ENCODE measurements at places on chromosomes 5 and 9.

DNA sequence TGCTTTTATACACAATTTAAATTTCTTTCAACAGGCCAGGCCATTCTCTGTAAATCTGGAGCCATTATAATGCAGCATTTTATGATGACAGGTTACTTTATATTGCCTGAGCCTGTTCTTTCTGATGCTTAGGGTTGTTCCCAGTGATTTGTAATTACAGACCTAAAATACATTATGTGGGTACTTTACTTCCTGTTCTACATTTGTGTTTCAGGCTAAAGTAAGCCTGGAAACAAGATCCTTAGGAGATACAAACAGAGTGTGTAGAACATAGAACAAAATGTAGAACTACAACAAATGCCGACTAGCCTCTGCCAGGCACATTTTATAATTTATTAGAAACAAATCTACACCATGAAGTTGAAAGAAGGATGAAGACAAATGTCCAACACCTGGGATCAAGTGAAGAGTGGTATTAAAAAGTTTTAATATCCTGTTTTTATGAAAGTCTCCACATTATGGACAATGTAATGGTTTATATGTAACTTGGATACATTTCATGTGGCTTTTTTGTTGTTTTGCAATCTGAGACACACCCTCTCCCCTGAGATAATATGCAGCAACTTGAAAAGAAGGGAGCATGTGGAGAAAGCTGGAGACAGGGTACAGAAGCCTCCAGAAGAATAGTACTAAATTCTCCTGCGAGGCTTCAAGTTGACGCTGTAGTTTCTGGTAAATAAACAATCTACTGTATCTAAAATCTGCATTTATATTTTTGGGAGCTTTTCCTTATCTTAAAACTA, 46.9 kb downstream of the VCAN start:
- DNase-seq = no peak

DNA sequence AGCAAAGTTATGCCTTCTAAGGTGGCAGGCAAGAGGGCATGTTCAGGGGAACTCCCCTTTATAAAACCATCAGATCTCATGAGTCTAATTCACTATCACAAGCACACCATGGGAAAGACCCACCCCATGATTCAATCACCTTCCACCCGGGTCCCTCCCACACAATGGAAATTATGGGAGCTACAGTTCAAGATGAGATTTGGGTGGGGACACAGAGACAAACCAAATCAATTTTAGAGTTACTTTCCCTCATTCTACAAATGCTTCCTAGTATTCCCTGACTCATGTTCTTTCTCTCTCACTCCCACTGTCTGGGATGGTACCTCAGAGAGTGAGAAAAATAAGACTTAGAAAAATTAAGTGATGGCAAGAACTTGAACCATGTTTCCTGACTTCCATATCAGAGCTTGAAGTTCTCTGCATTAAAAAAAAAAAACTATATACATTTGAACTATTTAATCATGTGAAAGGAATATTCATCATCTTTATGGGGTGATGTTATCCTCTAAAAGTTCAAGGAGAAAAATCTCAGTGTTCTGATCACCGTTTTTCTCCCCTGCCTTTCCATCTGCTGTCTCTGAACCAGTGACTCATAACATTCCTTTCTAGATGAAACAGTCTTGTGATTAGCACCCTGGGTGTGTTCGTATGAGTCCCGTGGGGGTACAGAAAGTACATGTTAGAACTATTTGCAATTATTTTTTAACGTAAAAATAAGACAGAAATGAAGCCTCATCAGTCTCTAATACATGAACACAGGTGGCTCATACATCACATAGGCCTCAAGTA, 282.9 kb downstream of the SLF1 start:
- no peak for DNase-seq

- DNase-seq = no peak
Observed at GRCh38 chr5:173760461-173761177, 127.5 kb upstream of the CPEB4 start.

- no peak for DNase-seq
Observed at GRCh38 chr9:83927591-83927990, 6.4 kb upstream of the KIF27 start.

DNA sequence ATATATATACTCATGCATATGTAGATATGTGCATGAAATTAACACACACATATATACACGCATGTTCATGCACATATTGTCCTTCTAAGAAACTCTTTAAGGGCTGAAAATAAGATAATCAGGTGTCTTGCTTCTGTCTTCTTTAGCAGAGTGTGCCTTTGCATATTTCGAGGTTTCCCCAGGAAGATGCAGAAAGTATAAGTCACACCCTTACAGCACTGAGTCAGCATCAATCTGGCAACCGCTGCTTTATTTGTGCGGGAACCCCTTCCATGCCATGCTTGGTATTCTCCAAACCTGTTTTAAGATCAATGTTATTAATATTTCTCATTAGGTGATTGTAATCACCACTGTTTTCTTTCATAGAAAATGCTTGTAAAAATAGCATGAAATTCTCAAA, 557.9 kb downstream of the CAAP1 start:
- DNase-seq = no peak

GRCh38 chr5:85716344-85717202, 901.2 kb upstream of the COX7C start:
- DNase-seq = no peak

GRCh38 chr9:111959468-111960359, 63.1 kb downstream of the UGCG start:
- no peak for DNase-seq

All from stimulated activated CD4-positive, alpha-beta T cell treated with anti-CD3 and anti-CD28 coated beads, Interleukin-2, amount 100 ng/mL, for 24 hours (primary cell).